ENCODE measurements at places on chromosomes 7 and 10. TPM values are rescaled to one million over a fixed set of nuclear protein-coding genes. Genes with fewer than 3 reads are reported as not detected.

Gene PNLIPRP1
- polyA plus RNA-seq, result not detected

DNA sequence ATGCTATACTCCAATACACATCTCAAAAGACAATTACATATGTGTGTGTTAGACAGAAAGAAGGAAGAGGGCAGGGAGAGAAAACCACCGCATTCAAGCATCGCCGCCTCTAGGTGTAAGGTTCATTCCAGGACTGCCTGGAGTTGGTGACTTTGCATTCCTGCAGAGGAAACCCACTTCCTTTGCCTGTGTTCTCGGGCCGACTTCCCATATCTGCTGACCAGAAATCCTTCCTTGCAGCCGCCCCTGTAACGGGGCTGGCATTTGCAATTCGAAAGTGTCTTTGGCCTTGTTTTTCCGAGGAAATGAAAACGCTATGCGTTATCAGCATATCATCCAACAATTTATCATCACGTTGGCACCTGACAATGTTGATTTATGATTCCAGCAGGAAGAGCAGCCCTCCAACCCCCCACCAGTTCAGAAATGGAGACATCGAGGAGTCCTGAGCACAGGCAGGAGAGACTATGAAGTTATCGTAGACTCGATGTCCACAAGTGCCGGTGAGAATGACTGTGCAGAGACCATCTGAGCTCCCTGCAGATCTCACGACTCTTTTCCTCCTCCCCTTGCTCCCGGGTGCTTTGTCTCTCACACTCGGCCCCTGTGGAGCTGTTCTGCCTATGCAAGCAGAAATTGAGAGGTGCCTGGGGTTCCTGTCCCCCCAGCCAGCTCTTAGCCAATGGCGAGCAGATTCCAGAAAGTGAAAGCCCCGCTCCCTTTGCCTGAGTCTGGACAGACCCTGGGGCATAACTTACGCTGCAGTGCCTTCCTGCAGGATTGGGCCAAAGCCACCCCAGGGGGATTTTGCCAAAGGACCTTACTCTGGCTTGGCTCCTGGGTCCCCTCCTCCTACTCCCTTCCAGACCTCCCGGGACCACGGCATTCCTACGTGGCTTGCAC is 68.9 kb upstream of the FOXK1 start:
- DNase-seq, result peak; percentile 64

Gene DGKI
- polyA plus RNA-seq, result 5.1 TPM

DNA sequence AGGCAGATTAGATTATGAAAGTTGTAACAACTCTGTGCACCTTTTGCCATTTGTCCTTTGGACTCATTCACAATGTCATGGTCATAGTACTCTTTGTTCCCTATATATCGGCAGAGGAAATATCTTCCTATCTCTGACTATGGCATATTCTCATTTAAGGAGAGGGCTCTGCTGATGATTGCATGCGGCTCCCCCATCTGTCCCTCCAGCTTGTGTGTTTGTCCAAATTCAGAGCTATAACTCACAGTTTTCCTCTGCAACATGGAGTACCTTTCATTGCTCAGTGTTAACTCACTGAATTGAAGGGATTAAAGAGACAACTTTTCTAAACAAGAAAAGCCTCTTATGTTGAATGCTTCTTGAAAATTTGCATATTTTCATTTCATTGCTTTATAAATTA is 145.5 kb downstream of the OTUD1 start:
- DNase-seq, result no peak

Gene OR6V1
- not detected for polyA plus RNA-seq

GRCh38 chr7:44712012-44712411 is 36.6 kb upstream of the ZMIZ2 start:
- no peak for DNase-seq

GRCh38 chr10:103739039-103739764 is 116.2 kb downstream of the SH3PXD2A start:
- peak; percentile 95 for DNase-seq

Gene PRTFDC1
- 16.0 TPM for polyA plus RNA-seq

DNA sequence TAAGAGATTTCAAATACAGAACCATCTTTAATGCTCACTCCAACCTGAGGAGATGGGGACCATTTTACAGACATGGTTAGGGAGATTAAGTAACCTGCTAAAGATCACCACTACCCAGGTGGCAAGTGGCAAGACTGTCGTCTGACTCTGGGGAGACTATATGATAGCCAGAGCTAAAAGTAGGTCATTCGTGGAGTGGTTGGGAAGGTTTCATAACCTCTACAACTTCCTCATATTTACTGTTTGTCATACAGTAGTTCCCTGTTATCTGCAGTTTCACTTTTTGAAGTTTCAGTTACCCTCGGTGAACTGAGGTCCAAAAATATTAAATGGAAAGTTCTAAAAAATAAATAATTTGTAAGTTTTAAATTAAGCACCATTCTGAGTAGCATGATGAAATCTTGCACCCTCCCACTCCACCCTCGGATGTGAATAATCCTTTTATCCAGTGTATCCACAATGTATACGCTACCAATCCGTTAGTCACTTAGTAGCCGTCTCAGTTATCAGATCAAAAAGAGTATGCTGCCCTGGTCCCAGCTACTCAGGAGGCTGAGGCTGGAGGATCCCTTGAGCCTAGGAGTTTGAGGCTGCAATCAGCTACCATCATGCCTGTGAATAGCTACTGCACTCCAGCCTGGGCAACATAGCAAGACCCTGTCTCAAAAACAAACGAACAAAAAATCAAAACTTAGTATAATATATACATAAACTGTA is 14.9 kb upstream of the LGI1 start:
- no peak for DNase-seq

- no peak for DNase-seq
Measured at GRCh38 chr10:130707389-130707979, 571.3 kb downstream of the GLRX3 start.

- DNase-seq, result no peak
Measured at GRCh38 chr10:103766751-103767505, 88.4 kb downstream of the SH3PXD2A start.

Gene PTPRE
- polyA plus RNA-seq, result 4.7 TPM

Gene MOGAT3
- polyA plus RNA-seq, result not detected

- DNase-seq, result peak; percentile 42
Measured at GRCh38 chr7:15836041-15836440, 149.6 kb upstream of the MEOX2 start.

GRCh38 chr10:88971221-88972061 is 18.9 kb upstream of the ACTA2 start:
- peak; percentile 60 for DNase-seq

Gene AKR1C4
- polyA plus RNA-seq, result not detected

DNA sequence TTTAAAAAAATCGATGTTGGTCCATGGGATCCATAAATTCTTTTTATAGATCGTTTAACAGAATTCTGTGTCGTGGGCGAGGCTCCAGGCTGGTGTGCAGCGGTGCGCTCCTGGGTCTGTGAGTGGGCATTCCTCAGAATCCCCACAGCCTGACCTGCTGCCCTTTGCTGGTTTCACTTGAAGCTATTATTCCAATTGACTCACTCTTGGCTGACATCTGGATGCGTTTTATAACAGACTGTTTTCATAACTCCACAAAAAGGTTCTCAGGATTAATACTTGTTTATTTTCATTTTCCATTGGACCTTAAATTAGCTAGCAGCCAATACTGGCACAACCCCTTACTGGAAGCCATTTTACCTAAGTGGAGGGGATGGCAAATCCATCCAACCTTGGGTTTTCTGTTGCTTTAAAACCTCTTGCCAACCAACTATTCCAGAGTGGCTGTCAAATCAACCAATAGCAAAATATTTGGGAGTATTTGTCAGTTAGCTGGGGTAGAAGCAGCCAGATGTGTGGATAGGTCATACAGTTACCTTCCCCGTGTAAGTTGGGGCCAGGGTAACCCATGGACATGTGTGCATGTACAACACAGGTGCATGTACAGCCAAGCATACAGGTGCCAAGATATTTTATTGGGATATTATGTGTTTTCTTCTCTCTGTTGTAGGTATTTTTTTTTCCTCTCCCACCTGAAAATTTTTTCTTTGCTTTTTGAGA is 160.7 kb upstream of the ZNF32 start:
- DNase-seq, result peak; percentile 94

Gene SEMA3A
- 24.5 TPM for polyA plus RNA-seq

Gene GLI3
- 5.2 TPM for polyA plus RNA-seq

- DNase-seq, result no peak
Measured at GRCh38 chr10:77452952-77453564, 184.6 kb downstream of the KCNMA1 start.

All from GM23248 (cell line).